NCI-H1436 (cell line): ENCODE measurements at places on chromosomes 6 and 20.

DNA sequence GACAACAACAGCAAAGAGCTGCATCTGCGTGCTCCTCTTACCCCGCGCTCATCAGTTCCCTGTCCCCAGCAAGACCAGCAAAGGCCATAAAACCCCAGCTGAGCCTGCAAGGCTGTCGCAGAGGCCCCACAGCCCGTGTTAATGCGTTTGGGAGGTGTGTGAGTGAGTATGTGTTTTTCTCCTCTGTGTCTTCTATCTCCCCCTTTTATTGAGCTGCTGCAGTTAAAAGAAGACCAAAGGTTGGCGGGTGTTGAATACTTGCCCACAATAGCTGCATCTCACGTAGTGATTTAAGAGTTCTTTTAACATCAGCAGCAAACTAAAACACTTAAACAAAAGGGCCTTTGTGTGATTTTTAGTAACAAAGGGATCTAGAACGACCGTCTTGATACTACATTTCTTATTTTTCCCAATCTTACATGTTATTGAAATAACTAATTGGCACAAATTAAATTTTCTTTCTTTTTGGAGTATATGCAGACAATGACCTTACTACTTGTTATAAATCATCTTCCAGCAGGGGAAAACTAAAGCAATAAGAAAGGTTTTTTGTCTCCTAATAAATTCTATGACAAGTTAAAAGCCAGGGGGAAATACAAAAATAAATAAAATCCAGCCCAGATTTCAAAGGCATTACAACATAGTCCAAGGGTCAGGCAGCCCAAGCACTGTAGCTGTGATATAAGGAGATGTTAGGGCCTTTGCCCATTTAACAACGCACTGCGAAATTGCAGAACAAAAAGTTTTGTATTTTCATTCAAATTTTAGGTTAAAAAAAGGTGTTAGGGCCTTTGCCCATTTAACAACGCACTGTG lies 27.2 kb upstream of the CNKSR3 start:
- DNase-seq = peak; percentile 19

- DNase-seq = no peak
Measured at GRCh38 chr20:24619212-24619611, 149.8 kb downstream of the SYNDIG1 start.

GRCh38 chr20:19767070-19767469 lies 9.0 kb downstream of the RIN2 start:
- DNase-seq = no peak

DNA sequence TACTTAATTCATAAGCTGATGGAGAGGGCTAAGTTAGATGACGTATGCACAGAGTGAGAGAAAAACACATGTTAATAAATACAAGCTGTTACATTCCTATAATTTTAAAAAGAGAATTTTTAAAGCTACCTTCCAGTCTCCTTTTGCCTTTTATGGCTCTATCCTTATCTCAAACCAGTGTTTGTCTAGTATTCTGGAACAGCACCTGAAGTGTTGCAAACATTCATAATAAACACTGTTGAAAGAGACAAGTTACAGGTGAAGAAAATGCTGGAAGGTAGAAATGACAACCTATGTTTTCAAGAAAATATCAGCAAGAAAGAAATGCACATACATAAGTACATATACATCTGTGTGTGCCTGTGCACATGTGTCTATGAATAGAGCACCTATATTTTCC lies 409.1 kb downstream of the PKHD1 start:
- no peak for DNase-seq

GRCh38 chr6:140414966-140415620 lies 1040.6 kb upstream of the CITED2 start:
- no peak for DNase-seq

- DNase-seq = no peak
Measured at GRCh38 chr20:51481341-51481914, 61.1 kb downstream of the NFATC2 start.

DNA sequence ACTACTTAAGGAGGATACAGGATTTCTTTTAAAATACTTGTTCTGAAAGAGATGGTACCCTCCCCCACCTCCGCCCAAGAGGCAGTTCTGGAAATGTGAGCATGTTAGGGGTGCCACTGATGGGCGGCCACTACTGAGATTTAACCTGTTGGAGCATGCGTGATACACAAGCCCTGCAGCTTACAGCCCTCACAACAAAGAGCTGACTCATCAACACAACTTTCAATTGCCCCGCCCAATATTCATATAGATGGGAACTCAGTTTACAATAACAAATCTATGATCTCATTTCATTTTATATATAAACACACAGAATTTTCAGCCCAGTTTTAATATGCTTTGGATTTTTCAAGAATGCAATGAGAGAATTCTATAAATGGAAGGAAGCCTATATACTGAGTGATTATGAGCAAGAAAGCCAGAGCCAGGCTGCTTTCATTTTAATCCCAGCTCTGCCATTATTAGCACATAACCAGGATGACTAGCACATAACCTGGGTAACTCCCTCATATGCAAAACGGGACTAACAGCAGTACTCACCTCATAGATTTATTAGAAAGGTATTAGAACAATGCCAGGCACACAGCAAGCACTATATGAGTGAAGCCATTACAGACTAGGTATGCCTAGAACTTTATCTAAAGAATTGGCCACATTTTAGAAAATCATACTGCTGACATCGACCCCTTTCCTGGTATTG lies 45.6 kb upstream of the IPCEF1 start:
- DNase-seq = no peak

DNA sequence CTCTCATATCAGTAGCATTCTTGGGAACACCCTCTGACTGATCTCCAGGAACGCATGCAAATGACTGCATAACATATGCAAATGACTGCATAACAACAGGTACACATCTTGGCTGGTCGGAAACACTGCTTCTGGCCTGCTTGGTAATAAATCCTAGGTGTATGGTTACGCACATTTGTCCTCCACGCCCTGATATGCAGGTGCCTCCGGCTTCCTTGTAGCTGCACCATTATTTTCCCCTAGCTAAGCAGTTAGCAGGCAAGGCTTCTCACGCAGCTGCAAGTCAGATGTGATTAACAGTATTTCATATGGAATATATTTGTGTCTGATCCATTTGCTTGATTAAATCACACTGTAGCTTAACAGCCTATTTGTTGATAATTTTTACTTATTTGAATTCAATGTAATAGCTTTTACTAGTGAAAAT lies 5.9 kb downstream of the RPS6KA2 start:
- DNase-seq = no peak

GRCh38 chr6:80544555-80544954 lies 438.1 kb downstream of the BCKDHB start:
- DNase-seq = no peak

DNA sequence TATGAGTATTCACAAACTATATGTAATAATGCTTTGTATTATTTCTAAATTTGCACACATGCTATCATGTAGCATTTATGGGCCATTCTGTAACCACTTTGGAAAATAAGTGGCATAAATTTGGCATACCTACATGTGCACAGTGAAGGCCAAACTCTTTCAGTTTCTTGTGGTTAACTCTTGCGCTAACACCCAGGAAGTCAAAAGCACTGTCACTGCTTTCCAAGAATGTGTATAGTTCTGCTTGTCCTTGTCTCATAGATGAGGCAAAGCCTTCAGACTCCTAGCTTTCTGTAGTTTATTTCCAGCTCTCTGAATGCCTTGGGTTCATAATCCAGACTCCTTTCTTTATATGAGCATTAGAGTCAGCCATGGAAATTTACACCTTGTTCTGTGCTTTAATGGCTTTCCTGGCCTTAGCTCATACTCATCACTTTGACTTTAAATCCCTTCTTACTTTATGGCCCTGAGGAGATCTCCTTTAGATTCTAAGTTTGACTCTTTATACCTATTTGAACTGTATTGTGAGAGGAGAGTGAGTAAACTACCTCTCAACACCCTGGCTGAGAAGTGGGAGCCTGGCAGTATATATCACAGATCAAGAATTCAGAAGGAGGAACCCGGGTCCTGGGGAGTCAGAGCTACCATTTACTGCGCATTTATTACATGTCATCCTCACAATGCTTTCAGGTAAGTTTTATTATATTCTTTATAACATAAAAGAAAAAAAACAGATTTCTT lies 949 bp upstream of the SLC17A3 start:
- DNase-seq = no peak

- no peak for DNase-seq
Measured at GRCh38 chr6:33856655-33857054, 52.9 kb upstream of the MLN start.

GRCh38 chr6:4567141-4567540 lies 209.1 kb upstream of the CDYL start:
- no peak for DNase-seq

DNA sequence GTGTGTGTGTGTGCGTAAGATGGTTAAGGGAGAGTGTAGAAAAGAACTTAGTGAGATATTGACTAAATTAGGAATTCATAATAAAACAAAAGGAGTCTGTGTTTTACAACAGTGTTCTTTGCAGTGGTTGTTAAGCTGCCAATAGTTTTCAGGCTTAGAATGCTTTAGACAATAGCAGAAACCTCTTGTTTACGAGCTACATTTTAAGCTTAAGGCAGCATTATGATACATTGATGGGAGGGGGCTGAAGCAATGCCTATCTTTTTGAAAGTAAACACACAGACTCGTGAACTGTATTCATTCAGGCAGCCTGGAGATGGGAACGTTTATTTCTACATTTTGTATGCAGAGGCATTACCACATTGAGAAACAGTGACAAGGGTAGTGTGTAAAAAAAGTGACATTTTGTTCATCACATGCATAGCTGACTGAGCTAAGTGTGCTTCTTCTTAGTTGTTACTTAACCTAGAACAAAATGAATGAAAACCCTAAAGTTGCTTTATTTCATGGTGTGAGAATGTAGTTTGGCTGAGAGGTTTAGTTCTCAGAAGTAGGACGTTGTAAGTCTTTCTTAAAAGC lies 21.2 kb downstream of the CLVS2 start:
- DNase-seq = no peak

DNA sequence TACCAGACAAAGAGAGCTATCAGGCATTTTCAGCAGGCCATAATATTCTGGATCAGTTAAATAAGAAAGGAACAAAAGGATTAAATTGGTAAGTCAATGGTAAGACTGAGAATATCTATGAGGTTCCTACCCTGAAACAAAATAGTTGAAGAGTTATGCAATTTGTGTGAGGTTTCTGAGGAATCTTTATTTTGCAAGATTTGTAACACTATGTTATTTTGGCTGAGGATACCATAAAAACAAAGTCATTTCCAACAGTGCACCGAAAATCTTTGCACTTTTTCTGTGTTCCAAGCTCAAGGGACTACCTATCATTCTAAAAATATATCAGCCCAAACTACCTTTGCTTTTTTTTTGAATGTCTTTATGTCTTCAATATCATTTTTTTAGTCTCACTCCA lies 383.3 kb upstream of the CITED2 start:
- no peak for DNase-seq

DNA sequence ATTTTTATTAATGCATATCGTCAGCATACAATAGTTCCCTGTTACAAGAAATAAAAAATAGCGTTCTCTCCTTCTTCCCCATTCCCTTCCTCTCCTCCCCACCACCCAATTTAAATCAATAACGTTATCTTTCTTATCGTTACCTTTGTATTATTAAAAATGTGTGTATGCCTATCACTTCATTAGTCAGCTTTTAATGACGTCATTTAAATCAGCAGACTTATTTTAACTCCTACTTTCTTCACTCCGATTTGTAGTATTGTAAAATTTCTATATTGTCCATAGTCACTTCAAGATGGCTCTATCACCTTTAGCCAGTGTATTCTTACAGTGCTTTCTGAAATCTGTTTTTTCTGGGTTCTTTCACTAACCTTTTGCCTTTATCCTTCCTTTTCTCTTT lies 89.1 kb downstream of the MKKS start:
- no peak for DNase-seq

GRCh38 chr20:44600758-44601201 lies 18.4 kb downstream of the PKIG start:
- DNase-seq = no peak

DNA sequence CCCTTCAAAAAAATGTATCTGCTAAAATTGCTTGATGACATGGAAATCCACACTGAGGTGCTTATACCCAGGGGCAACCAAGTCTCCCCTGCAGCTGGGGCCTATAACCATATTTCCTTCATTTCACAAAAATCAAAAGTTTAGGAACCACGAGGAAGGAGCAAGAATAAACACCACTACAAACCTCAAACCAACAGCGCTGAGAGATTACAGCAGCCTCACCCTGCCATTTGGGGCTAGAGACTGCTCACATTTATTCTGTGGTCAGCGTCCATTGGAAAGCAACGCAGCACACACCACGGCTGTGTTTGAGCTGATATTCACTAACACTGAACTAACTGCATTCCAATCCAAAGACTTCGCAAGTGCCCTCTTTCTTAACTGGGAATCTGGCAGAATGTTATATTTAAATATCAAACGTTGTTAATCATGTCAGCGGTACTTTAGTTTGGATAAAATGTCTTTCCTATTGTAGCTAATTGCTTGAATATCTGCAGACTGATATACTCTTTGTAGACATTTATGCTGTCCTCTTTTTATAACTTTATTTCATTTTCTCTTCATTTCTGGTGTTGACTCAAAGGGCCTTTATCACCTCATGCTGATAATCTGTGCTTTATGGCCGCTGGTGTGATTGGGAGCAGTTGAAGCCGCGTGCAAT lies 94.6 kb downstream of the FOXA2 start:
- DNase-seq = no peak

GRCh38 chr20:36248836-36249235 lies 12.6 kb downstream of the AAR2 start:
- no peak for DNase-seq

DNA sequence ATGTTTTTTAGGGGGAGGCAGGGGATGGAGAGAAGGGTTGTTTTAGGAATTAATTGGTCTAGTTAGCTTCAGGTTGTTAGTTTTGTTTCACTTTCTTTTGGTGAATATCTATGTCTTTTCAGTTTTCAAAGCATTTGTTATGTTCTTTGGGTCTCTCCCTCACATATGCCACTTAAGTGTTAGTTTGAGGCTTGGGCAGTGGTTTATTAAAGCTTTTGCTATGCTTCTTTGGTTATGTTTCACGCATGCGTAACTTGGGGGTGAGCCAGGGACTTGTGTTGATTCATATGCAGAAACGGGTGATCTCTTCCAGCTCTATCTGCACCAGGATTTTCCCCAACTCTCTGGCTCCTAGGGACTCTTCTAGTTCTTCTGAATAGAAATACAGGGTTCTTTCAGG lies 11.4 kb upstream of the MMS22L start:
- DNase-seq = no peak

DNA sequence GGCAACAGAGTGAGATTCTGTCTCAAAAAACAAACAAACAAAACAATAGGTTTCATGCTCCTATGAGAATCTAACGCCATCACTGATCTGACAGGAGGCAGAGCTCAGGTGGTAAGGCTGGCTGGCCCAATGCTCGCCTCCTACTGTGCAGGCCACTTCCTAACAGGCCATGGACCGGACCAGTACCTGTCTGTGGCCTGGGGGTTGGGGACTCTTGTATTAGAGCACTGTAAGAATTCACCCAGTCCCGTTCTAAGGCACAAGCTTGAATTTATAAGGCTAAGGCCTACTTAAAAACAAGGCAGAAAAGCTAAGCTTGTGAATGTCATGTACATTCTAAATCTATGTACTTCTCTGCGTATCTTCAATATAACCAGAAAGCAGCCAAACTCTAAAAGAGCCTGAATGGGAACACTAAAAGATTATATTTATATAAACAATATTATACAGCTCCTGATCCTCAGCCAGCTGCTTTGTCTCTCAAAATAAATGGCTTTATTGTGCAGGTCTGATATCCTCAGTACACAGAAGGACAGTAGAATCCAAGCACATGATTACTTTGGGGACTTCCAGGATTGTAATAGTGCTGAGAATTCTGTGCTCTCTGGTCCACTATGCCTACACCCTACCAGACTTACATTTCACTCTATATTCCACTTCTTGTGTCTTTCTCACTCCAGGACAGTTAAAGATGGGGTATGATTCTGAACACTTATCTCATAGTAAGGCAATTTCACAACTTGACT lies 64.5 kb upstream of the DST start:
- DNase-seq = no peak
